ENCODE measurements at places on chromosomes 6 and 20.

- H3K4me3 ChIP-seq, result no peak overlapping the region
- no peak overlapping the region for H3K27ac ChIP-seq
- H3K36me3 ChIP-seq, result peaks cover 7% of the 10 kb centered on the region
- no peaks in the 10 kb centered on the region for H3K27me3 ChIP-seq
- DNase-seq, result no peak
- H3K4me1 ChIP-seq, result no peaks in the 10 kb centered on the region
Observed at GRCh38 chr20:30513050-30513628, 744.3 kb upstream of the DEFB115 start.

GRCh38 chr6:135520781-135521180, 23.2 kb upstream of the AHI1 start:
- H3K27me3 ChIP-seq, result no peaks in the 10 kb centered on the region
- H3K27ac ChIP-seq, result no peak overlapping the region
- peaks cover 8% of the 10 kb centered on the region for H3K36me3 ChIP-seq

DNA sequence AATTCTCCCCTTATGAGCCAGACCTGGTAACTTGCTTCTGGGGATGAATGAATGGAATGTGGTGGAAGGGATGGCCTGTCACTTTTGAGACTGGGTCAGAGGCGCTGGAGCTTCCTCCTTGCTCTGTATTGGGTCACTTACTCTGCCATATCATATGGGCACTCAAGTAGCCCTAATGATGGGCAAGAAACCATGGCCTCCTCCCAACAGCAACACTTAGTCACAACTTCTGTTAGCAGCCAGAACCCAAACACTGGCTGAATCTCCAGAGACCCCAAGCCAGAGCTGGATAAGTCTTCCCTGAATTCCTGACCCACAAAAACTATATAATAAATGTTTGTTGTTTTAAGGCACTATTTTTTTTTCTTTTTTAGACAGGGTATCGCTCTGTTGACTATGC, 5.5 kb downstream of the E2F1 start:
- no peaks in the 10 kb centered on the region for H3K36me3 ChIP-seq
- no peaks in the 10 kb centered on the region for H3K27me3 ChIP-seq
- no peak overlapping the region for H3K27ac ChIP-seq
- H3K4me3 ChIP-seq, result no peak overlapping the region

GRCh38 chr6:117573006-117573680, 29.2 kb downstream of the GOPC start:
- H3K4me1 ChIP-seq, result no peaks in the 10 kb centered on the region
- H3K36me3 ChIP-seq, result peaks cover 16% of the 10 kb centered on the region
- no peak overlapping the region for H3K4me3 ChIP-seq
- H3K27ac ChIP-seq, result no peak overlapping the region

DNA sequence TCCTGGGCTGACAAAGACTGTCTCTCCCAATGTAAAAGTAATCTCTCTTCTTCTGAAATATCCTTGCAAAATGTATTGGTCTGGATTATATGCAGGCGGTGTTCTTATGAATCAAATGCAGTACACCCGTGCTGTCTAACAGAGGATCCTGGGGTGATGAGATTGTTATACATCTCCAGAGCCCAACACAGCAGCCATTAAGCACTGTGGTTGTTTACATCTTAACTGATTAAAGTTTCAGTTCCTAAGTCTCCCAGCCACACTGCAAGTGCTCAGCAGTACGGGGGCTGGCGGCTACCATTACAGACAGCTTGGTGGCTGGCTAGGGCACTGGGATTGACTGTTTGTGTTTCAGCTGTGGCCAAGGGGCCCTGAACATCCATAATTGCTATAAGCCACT, 7.0 kb downstream of the UNC93A start:
- H3K4me1 ChIP-seq, result no peaks in the 10 kb centered on the region
- peaks cover 3% of the 10 kb centered on the region for H3K36me3 ChIP-seq
- H3K27ac ChIP-seq, result no peak overlapping the region
- no peak for DNase-seq
- no peak overlapping the region for H3K4me3 ChIP-seq

DNA sequence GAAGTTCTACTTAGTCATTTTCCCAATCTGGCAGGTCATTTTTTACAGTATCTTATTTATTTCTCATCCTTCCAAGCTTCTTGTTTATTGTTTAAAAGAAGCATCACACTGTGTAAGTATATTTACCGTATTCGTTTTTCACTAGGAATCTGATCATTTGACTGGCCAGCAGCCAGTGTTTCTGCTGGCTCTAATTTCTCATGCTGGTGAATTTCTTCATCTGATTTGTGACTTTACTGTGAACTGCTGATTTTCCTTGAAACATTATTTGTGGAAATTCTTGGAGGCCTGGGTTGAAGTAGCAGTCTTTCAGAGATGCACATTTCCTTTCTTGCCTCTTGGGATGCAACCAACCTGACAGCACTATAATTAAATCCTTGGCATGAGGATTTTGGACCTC, 65.9 kb downstream of the PREP start:
- H3K27ac ChIP-seq, result no peak overlapping the region
- peaks cover 44% of the 10 kb centered on the region for H3K36me3 ChIP-seq
- H3K27me3 ChIP-seq, result no peaks in the 10 kb centered on the region
- DNase-seq, result no peak
- no peak overlapping the region for H3K4me3 ChIP-seq

DNA sequence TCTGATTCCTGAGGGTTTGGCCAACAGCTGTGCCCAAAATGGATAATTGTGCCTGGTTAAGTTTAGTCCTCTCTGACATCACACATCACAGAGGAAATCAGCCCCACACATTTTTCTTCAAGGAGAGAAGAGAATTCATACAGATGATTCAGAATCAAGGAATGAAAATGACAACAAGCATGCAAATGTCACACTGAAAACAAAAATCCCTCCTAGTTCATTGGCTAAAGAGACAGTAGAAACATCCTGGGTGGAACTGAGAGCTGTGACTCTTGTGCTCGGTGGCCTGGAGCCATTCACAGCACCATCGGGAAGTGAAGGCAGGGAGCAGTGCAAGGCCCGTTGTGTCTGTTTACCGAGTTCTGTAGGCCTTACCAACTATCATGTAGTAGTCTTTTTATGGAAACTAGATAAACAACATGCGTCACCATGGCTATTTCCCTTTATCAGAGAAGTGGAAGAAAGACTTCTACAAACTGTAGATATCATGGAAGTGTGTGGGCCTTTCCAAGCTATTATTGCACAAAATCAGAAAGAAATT, 81.7 kb upstream of the TENT5A start:
- no peaks in the 10 kb centered on the region for H3K36me3 ChIP-seq
- H3K27ac ChIP-seq, result peak overlapping the region; percentile 83
- no peak overlapping the region for H3K4me3 ChIP-seq
- H3K27me3 ChIP-seq, result no peaks in the 10 kb centered on the region

DNA sequence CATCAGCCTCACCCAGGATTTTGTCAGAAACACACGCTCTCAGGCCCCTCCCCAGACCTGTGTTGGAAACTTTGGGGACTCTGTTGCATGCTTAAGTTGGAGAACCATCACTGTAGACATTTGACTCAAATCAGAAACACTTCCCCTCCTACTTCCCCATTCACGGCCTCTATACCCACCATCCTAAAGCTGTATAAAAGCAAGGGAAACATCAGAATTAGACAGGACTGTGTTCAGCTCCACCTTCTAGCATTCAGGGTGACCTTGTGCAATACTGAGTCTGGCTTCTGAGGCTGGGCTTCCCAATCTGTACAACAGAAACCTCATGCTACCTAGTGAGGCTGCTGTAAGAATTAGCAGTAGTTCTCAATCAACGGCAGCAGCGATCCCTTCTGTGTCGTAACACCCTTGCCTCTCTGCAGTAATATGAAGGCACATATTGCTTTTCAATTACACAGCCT, 252.3 kb downstream of the LY86 start:
- no peak overlapping the region for H3K27ac ChIP-seq
- no peak overlapping the region for H3K4me3 ChIP-seq
- peaks cover 4% of the 10 kb centered on the region for H3K4me1 ChIP-seq
- DNase-seq, result no peak

- peak overlapping the region; percentile 78 for H3K4me3 ChIP-seq
- H3K27me3 ChIP-seq, result no peaks in the 10 kb centered on the region
- peak overlapping the region; percentile 46 for H3K27ac ChIP-seq
- DNase-seq, result no peak
Observed at GRCh38 chr20:63846128-63846771, 15.0 kb upstream of the ABHD16B start.

GRCh38 chr20:63469019-63469712, 3.3 kb downstream of the KCNQ2 start:
- no peak overlapping the region for H3K4me3 ChIP-seq
- peaks cover 7% of the 10 kb centered on the region for H3K4me1 ChIP-seq
- no peak for DNase-seq

DNA sequence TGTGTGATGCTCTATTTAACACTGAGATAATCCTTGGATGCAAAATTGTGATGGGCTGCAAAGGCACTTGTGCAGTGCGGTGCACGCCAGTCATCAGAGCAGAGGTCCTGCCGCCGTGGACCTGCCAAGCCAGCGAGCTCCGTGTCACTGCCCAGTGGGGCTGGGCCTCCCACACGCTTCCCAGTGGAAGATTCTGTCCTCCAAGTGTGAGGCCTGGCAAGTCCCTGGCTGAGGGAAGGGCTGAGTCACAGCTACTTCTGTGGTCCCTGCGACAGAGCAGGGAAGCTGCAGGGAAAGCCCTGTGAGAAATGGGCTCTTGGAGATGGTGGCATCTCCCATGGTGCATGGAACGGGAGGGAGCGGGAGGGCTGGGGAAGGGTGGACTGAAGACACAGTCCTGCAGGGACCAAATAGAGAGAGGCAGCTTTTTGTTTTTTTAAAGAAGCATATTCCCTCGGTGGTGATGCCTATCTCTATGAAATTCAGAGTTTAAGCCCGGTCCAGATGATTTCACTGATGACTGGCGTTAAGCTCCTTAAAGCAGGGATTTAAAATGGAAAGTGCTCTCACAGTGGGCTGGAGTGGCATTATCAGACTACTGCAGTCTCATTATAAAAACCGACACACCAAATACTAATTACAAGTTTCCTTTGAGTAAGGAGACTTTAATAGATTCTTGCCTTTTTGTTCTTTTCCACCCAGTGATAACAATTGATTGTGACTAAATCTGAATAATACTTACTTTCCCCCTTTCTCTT, 413.7 kb downstream of the QKI start:
- peaks cover 17% of the 10 kb centered on the region for H3K27me3 ChIP-seq
- H3K4me1 ChIP-seq, result peaks cover 5% of the 10 kb centered on the region

DNA sequence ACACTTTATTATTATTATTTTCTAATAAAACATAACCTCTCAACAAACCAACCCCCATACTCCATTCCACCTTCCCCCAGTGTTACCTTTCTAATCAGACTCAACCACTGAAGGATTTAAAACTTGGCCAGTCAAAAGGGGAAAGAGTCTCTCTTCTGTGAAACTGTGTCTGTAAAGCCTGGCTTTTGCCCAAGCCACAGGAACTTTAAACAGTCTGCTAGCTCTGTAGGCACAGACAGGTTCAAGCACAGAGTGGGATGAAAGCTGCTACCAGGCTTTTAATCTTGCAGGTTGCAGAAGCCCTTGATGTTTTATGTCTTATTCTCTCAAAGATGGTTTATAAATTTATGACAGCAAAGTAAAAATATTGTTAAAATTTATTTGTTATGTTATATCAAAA, 585.7 kb downstream of the TENT5A start:
- no peaks in the 10 kb centered on the region for H3K36me3 ChIP-seq
- no peak for DNase-seq

DNA sequence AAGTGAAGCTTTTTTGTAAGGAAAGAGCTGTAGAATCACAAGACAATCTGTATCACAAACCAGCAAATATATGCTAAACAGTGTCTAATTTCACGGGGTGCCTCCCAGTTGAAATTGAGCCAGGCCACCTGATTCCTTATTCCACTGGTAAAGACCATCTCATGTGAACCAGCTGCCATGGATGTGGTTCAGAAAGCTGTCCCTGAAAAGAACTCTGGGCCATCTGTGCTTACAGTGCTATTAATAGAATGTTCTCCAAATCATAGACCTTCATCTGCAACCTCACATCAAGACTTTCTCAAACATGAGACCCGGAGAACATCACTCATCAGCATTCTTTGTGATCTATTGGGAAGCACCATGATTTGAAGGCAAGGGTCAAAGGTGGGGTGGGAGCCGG, 89.7 kb downstream of the FBXO5 start:
- H3K27me3 ChIP-seq, result peaks cover 9% of the 10 kb centered on the region
- no peaks in the 10 kb centered on the region for H3K4me1 ChIP-seq
- no peak for DNase-seq
- H3K27ac ChIP-seq, result no peak overlapping the region
- H3K36me3 ChIP-seq, result no peaks in the 10 kb centered on the region
- H3K4me3 ChIP-seq, result no peak overlapping the region

- no peaks in the 10 kb centered on the region for H3K27me3 ChIP-seq
- peaks cover 9% of the 10 kb centered on the region for H3K4me1 ChIP-seq
- H3K4me3 ChIP-seq, result no peak overlapping the region
- no peak overlapping the region for H3K27ac ChIP-seq
Observed at GRCh38 chr6:132483779-132484679, 28.9 kb downstream of the STX7 start.

GRCh38 chr6:15398633-15399275, 152.9 kb downstream of the JARID2 start:
- H3K4me1 ChIP-seq, result peaks cover 50% of the 10 kb centered on the region
- DNase-seq, result no peak
- H3K27ac ChIP-seq, result no peak overlapping the region
- peaks cover 8% of the 10 kb centered on the region for H3K36me3 ChIP-seq
- no peaks in the 10 kb centered on the region for H3K27me3 ChIP-seq
- no peak overlapping the region for H3K4me3 ChIP-seq

GRCh38 chr20:60013296-60014139, 55.3 kb downstream of the CDH26 start:
- peaks cover 3% of the 10 kb centered on the region for H3K36me3 ChIP-seq
- no peak overlapping the region for H3K4me3 ChIP-seq
- no peak overlapping the region for H3K27ac ChIP-seq
- peaks cover 4% of the 10 kb centered on the region for H3K27me3 ChIP-seq

GRCh38 chr6:4920914-4921410, 82.9 kb downstream of the RPP40 start:
- no peaks in the 10 kb centered on the region for H3K27me3 ChIP-seq
- peak overlapping the region; percentile 4 for H3K27ac ChIP-seq
- no peak overlapping the region for H3K4me3 ChIP-seq
- H3K36me3 ChIP-seq, result peaks cover 35% of the 10 kb centered on the region
- no peak for DNase-seq

DNA sequence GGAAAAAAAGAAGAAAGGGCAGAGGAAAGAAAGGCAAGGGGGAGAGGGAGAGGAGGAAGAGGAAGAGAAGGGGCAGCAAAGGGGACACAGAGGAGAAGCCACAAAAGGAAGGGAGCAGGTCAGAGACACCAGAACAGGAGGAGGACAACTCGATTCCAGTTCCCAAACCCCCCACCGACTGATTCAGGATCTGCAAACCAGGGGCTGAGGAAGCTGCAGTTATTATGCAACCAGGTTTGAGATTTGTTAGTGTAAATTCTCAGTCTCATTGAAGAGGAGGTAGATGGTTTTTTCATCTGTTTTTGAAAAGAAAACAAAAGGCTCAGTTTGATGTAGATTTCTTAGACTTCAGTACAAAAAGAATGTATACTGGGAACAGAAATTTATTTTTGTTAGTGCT, 202.8 kb downstream of the FOXC1 start:
- no peak for DNase-seq
- H3K4me3 ChIP-seq, result no peak overlapping the region
- no peaks in the 10 kb centered on the region for H3K36me3 ChIP-seq
- H3K4me1 ChIP-seq, result peaks cover 13% of the 10 kb centered on the region
- no peak overlapping the region for H3K27ac ChIP-seq

DNA sequence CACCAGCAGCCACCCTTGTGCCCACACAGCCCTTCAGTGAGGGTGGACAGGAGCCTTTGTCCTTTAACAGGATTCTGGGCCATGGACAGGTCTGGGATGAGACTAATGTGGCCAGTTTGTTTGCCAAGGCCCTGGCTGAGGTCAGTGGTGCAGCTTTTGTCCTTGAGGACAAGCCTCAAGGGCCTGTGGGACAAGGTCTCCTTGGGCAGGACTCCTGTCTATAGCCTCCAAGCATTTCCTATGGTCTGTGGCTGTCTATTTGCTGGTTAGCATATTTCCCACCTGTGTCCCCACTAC, 44.1 kb downstream of the SUN5 start:
- H3K4me3 ChIP-seq, result no peak overlapping the region
- DNase-seq, result no peak
- peaks cover 6% of the 10 kb centered on the region for H3K4me1 ChIP-seq
- H3K27me3 ChIP-seq, result peaks cover 4% of the 10 kb centered on the region
- H3K36me3 ChIP-seq, result no peaks in the 10 kb centered on the region

Measured in type B pancreatic cell (in vitro differentiated cells).